Activated CD4-positive, alpha-beta memory T cell treated with anti-CD3 and anti-CD28 coated beads for 36 hours (primary cell): ENCODE measurements at places on chromosomes 2 and 18. TPM values are rescaled to one million over a fixed set of nuclear protein-coding genes. Genes with fewer than 3 reads are reported as not detected.

Gene ST6GAL2
- not detected for total RNA-seq

Gene SALL3
- not detected for total RNA-seq

Gene TOGARAM2
- 9.6 TPM for total RNA-seq

Gene SATB2
- 0.19 TPM for total RNA-seq

Gene FBLN7
- total RNA-seq = 40.2 TPM

Gene SERPINB11
- total RNA-seq = not detected

- H3K27ac ChIP-seq = no peak overlapping the region
- peaks cover 12% of the 10 kb centered on the region for H3K27me3 ChIP-seq
- H3K36me3 ChIP-seq = no peaks in the 10 kb centered on the region
- H3K4me1 ChIP-seq = no peaks in the 10 kb centered on the region
- no peak overlapping the region for H3K4me3 ChIP-seq
- no peak for DNase-seq
Measured at GRCh38 chr2:182858671-182859070, 7.8 kb downstream of the FRZB start.

DNA sequence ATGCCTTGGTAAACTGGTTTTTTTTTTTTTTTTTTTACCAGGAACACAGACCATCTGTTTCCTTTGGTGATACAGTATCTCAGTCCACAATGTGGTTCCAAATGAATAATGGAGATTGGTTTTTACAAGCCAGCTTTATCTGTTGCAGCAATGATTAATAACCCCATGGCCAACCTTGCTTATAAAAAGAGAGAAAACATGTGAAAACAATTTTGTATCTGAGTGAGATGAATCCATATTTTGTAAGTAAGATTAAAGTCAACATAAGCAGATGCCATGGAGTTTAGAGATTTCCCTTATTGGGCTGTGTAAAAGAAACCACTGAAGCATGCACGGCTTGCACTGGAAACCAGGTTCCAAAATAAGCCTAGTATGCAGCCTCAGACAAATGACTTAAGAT lies 108.6 kb upstream of the CNTNAP5 start:
- no peak overlapping the region for H3K27ac ChIP-seq
- H3K4me1 ChIP-seq = no peaks in the 10 kb centered on the region
- no peaks in the 10 kb centered on the region for H3K27me3 ChIP-seq
- no peak for DNase-seq
- H3K36me3 ChIP-seq = no peaks in the 10 kb centered on the region

GRCh38 chr2:36511858-36512603 lies 85.9 kb downstream of the FEZ2 start:
- H3K27me3 ChIP-seq = no peaks in the 10 kb centered on the region
- no peak for DNase-seq
- peaks cover 11% of the 10 kb centered on the region for H3K36me3 ChIP-seq

- no peak for DNase-seq
- H3K27ac ChIP-seq = no peak overlapping the region
- H3K4me3 ChIP-seq = no peak overlapping the region
- H3K36me3 ChIP-seq = no peaks in the 10 kb centered on the region
Measured at GRCh38 chr2:205495819-205496218, 186.5 kb upstream of the NRP2 start.

DNA sequence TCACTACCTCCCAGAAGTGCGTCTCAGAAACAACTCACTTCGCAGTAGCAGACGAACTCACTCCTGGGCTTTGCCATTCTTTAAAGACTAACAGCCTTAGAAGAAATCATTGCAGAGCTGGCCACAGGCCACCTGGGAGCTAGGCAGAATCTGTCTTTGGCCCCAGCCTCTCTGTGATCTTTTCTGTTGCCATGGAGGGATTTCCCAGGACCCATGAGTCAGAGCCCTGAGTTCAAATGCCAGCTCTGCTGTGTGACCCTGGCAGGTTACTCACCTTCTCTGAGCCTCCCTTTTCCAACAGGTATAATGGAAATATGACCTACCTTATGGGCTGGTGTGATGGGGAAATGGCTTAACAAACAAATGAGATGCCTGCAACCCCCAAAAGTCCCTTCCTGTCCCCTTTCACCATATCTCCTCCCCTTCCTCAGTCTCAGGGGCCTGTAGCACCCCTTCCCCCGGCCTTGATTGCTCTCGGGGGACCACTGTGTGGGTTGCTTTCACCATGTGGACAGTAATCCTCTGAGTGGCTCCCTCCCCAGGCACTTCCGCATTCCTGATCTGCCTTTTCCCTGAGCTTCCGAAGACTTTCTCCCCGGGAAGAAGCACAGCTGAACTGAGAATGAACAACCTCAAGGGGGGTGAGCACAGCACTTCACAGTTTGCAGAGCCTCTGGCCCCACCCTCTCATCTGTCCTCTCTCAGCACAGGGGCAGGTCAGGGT lies 34.0 kb upstream of the SLC66A3 start:
- H3K36me3 ChIP-seq = no peaks in the 10 kb centered on the region
- no peak for DNase-seq
- no peak overlapping the region for H3K4me3 ChIP-seq
- peaks cover 4% of the 10 kb centered on the region for H3K4me1 ChIP-seq

DNA sequence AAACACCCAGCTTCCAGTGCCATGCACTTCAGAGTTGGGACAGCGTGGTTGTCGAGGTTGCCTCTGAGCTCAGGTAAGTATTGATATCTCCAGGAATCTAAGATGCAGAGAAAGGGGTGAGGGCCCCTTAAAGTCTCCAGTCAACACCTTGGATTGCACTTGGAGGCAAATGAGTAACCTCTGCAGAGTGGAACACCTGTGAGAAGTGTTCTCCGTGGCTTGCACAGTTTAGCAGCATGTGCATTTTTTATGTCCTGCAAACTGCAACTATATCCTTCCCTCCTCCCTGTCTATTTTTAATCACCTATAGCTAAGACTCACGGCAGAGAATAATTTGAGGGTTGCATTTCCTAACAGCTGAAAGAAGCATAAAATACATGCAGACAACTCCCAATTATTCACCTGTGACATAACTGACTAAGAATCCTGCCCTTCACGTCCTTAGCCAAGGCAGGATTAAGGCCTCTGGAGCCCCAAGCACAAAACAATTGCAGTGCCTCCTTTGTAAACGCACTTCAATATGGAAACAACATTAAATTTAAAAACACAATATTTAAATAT lies 1.6 kb upstream of the ZNF385B start:
- H3K27me3 ChIP-seq = peaks cover 42% of the 10 kb centered on the region
- H3K36me3 ChIP-seq = no peaks in the 10 kb centered on the region
- H3K27ac ChIP-seq = no peak overlapping the region
- DNase-seq = no peak

GRCh38 chr2:106362789-106363188 lies 105.4 kb downstream of the RGPD3 start:
- H3K27ac ChIP-seq = no peak overlapping the region
- no peaks in the 10 kb centered on the region for H3K36me3 ChIP-seq
- peaks cover 10% of the 10 kb centered on the region for H3K27me3 ChIP-seq
- H3K4me1 ChIP-seq = no peaks in the 10 kb centered on the region
- no peak overlapping the region for H3K4me3 ChIP-seq
- DNase-seq = no peak

- H3K4me3 ChIP-seq = peak overlapping the region; percentile 77
- H3K27me3 ChIP-seq = peaks cover 2% of the 10 kb centered on the region
- H3K4me1 ChIP-seq = peaks cover 10% of the 10 kb centered on the region
- no peaks in the 10 kb centered on the region for H3K36me3 ChIP-seq
- no peak overlapping the region for H3K27ac ChIP-seq
- no peak for DNase-seq
Measured at GRCh38 chr2:73282924-73283544, 1.2 kb downstream of the FBXO41 start.

DNA sequence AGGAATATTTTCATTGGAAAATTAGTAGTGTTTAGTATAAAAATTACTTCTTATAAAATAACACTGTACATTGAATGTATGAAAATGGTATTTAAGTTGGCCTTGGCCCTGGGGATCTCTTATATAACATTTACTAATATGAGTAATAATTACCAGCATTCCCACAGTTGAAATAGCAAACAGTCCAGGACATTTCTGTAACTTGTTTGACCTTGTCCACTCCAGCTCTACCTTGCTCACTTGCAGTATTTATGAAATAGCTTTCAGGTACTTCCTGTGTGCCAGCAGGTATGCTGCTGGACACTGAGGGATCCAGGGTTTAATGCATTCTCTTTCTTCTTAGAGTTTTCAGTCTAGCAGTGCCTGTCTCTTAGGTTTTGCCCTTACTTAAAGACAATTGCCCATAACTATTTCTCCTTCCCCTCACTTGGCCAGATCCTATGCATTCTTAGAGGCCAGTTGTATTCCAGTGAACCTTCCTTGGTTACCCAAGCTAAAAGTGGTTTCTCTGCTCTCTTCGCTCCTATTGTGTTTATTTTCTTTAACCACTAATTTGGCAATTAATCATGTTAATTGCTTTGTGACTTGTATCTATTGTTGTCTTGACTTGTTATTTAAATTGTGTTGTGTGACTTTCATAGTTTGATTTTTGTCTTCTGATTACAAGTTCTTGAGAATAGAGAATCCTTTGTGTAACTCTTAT lies 25.9 kb downstream of the BABAM2 start:
- H3K27me3 ChIP-seq = no peaks in the 10 kb centered on the region
- H3K4me3 ChIP-seq = no peak overlapping the region
- no peak overlapping the region for H3K27ac ChIP-seq
- H3K4me1 ChIP-seq = peaks cover 23% of the 10 kb centered on the region
- no peak for DNase-seq

DNA sequence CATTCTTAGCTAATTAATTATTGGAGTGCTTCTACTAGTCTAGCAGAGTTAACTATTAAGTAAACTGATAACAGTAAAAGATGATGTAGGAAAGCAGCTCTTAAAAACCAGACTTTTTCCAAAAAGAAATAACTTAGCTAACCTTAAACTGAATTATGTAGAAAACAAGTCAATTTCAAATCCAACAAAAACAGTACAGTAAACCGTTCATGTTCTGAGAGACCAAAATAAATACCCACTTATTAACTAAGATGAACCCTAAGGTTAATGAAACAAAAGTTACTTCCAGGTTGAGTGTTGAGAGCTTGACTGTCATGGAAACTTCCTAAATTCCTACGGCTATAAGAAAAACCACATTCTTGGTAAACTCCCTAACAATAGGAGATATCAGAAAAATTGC lies 181.2 kb downstream of the PPP1R1C start:
- H3K4me1 ChIP-seq = no peaks in the 10 kb centered on the region
- H3K4me3 ChIP-seq = no peak overlapping the region
- H3K27ac ChIP-seq = no peak overlapping the region

DNA sequence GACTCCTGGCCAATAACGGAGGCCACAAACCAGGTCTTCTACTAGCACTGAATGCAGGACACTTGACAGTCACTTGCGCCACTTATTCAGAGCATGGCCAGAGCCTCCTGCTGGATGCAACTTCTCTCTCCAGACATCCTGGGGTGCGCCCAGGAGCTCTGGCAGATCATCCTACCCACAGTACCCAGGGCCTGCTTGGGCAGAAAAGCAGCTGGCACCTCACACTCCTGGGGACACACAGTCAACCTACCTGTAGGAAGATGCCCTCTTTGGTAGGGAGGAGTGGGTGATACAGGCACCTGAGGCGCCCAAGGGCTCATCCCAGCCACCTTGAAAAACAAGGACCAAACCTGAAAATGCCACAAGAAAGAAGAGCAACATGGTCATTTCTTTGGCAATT lies 13.3 kb downstream of the GALNT14 start:
- no peak overlapping the region for H3K27ac ChIP-seq
- DNase-seq = no peak
- no peaks in the 10 kb centered on the region for H3K4me1 ChIP-seq

DNA sequence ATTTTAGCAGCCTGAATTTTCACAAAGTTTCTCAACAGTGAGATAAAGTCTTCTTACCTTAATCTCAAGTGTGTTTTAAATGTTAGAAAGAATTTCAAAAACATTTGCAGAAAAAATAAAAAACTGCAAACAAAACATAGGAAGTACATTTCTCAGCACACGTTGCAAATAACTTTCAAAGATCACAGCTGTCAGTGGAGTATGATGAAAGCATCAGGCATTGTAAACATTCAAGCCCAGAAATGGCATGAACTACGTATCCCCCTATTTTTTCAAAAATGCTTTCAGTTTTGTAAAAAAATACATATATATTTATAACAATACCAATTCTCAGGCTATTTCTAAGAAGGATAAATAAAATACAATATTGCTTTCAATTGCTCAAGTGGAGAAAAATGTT lies 320.6 kb upstream of the TFPI start:
- no peak overlapping the region for H3K27ac ChIP-seq
- no peaks in the 10 kb centered on the region for H3K36me3 ChIP-seq
- H3K27me3 ChIP-seq = no peaks in the 10 kb centered on the region
- no peak for DNase-seq
- no peaks in the 10 kb centered on the region for H3K4me1 ChIP-seq

GRCh38 chr18:61582202-61582710 lies 249.0 kb downstream of the CDH20 start:
- H3K4me1 ChIP-seq = peaks cover 6% of the 10 kb centered on the region
- no peaks in the 10 kb centered on the region for H3K36me3 ChIP-seq
- no peak overlapping the region for H3K27ac ChIP-seq
- peaks cover 27% of the 10 kb centered on the region for H3K27me3 ChIP-seq
- no peak for DNase-seq

DNA sequence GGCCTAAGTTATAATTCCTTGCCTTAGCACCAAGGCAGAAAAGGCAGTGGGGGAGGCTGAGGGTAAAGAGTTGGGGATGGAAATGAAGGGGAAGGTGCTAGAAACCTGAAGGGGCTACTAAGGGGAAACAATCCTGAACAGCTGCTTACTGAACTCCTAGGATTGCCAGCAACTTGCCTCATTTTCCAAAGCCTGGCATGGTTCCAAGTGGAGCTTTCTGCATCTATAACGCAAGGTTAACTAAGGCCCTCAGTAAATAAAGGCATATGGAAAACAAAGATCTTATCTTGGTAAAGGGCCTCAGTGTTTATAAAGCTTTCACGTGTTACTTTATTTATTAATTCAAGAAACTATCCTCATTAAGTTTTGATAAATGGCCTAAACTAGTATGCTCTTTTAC lies 10.9 kb downstream of the MEP1B start:
- no peak for DNase-seq
- no peak overlapping the region for H3K4me3 ChIP-seq
- H3K27me3 ChIP-seq = no peaks in the 10 kb centered on the region
- H3K36me3 ChIP-seq = no peaks in the 10 kb centered on the region
- H3K4me1 ChIP-seq = no peaks in the 10 kb centered on the region
- H3K27ac ChIP-seq = no peak overlapping the region

DNA sequence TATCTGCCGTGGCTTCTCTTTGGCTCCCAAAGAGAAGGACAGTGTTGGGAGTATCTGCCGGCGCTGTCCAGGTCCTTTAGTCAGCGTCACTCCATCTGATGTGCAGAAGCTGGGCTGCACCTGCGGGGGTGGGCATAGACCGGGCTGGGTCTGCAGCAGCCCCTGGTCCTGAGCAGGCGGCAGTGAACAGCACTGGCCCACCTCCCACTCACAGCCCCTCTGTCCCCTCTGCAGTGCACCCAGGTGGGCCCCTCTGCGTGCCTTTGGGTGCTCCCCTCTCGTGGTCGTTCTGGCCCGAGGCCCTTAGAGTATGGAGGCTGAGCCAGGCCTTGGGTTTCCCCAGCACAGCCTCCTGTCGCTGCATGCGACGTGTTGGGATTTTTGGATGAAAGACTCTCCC lies 95.7 kb downstream of the USP40 start:
- no peaks in the 10 kb centered on the region for H3K4me1 ChIP-seq
- no peak overlapping the region for H3K4me3 ChIP-seq
- peaks cover 34% of the 10 kb centered on the region for H3K36me3 ChIP-seq
- DNase-seq = no peak
- H3K27ac ChIP-seq = no peak overlapping the region
- H3K27me3 ChIP-seq = no peaks in the 10 kb centered on the region
